Activated naive CD4-positive, alpha-beta T cell (primary cell): ENCODE measurements at places on chromosomes 12 and 14.

GRCh38 chr14:58907803-58908202 lies 270.0 kb downstream of the DACT1 start:
- DNase-seq, result no peak

DNA sequence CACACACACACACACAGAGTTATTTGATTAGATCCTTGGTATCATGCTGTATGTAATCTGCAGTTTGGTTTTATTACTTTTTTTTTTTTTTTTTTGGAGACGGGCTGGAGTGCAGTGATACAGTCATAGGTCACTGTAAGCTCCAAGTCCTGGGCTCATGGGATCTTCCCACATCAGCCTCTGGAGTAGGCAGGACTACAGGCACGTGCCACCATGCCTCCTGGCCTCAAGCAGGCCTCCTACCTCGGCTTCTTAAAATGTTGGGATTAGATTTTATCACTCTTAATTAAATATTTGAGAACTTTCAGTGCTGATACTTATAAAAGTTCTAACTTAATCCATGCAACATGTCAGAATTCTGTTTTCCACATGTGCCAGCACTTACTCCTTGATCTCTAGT lies 31.3 kb upstream of the PSEN1 start:
- no peak for DNase-seq

- no peak for DNase-seq
Measured at GRCh38 chr14:104372390-104373054, 207.0 kb upstream of the C14orf180 start.

- DNase-seq, result no peak
Measured at GRCh38 chr14:20617138-20618003, 24.1 kb downstream of the OR6S1 start.

GRCh38 chr14:67485501-67486095 lies 2.9 kb downstream of the TMEM229B start:
- no peak for DNase-seq

GRCh38 chr14:101025696-101026095 lies 122.2 kb upstream of the RTL1 start:
- DNase-seq, result no peak
